ENCODE measurements at places on chromosomes 2 and 18.

GRCh38 chr2:129212299-129212958 is 767.0 kb upstream of the RAB6C start:
- no peak for DNase-seq

DNA sequence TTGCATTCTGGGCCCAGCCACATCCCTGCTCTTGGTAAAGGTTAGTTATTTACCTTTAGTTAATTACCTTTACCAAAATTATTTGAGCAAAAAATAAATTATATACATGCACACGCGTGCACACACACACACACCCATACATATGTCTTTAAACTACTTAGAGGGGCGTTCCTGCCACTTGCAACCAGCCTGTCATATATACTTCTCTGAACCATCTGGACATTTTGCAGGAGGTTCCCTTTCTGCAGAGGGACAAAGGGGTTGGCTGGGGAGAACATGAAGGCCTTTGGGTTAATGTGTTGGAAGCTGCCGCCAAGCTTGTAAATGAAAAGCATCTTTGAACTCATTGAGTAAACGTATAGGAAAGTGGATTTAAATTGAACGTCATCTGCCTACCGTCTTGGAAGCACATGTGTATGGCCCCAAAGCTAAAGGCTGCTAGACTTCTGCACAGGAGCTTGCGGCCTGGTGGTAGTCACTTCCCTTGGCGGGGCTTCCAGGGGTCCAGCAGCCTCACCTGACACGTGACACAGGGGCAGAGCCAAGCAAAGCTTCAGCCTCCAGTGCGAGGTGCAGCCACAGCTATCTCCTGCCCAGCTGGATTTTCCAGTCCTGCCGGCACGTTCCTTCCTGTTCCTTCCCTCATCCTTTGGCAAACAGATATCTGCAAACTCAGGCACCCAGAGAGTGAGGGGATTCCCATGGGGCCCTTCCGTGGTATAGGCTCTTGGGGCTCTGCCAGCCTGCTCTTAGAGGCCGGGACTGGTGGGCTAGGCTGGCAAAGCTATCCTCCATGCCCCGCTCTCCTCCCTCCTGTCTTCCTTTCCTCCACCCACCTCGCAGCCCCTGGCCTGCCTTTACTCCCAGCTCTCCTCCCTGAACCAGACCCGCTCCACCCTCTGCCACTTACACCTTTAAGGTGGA is 46.1 kb downstream of the SERTAD2 start:
- DNase-seq, result no peak

GRCh38 chr18:61348230-61348629 is 15.0 kb downstream of the CDH20 start:
- no peak for DNase-seq

GRCh38 chr2:223383315-223383714 is 218.8 kb downstream of the SCG2 start:
- no peak for DNase-seq

- no peak for DNase-seq
These were observed 157.1 kb downstream of the DYM start for GRCh38 chr18:49303379-49303778.

DNA sequence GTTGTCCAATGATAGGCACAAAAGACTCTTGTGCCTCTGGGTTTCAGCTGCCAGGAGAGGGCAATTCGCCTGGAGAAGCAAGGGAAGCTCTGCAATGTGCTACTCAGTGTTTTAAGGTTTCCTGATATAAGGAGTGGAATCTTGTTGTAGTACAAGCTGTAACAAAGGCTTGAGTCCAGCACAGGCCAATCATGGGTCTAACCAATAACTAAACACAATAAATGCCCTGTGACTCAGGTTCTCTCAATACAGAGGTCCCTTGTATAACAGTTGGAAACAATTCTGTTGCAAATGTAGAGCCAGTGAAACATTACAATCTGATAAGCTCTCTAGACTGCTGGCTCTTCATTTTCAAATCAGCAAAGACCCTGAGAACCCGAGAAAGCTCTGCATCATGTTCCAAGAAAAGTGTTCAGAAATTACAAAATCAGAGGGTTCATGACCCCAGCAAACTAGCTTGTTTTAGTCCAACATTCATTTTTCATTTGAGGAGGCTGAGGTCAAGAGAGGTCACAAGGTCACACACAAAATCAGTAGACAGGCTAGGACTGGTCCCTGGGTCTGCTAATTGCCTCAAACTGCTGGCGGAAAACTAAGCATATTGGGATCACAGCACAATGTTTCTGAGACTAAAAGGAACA is 59.0 kb upstream of the DNMT3A start:
- no peak for DNase-seq

DNA sequence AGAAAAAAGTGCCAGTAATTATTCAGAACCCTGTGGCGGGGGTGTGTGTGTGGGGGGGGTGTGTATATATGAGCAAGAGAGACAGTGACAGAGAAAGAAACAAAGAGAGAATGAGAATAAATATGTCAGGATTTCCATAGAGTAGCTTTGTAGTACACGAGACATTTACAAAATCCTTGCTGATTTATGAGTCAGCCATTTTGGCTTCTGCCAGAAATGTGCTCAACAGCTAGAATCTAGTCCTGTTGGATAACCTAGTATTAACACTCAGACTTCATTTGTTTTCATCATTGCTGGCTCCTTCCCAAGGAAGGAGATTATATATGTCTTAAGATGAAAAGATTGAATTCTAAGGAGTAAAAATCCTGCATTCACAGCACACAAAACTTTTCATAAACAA is 140.5 kb upstream of the HNRNPA3 start:
- DNase-seq, result no peak

- DNase-seq, result no peak
These were observed 9.3 kb downstream of the TGOLN2 start for GRCh38 chr2:85318222-85319074.

GRCh38 chr2:212814941-212815340 is 276.3 kb upstream of the ERBB4 start:
- DNase-seq, result no peak

GRCh38 chr18:78996741-78997490 is 17.3 kb downstream of the SALL3 start:
- no peak for DNase-seq

DNA sequence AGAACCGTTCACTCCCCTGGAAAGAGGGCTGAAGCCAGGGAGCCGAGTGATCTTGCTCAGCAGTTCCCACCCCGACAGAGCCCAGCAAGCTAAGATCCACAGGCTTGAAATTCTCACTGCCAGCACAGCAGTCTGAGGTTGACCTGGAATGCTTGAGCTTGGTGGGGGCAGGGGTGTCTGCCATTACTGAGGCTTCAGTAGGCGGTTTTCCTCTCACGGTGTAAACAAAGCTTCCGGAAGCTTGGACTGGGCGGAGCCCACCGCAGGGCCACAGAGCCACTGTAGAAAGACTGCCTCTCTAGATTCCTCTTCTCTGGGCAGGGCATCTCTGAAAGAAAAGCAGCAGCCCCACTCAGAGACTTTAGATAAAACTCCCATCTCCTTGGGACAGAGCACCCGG is 180.8 kb downstream of the WDR7 start:
- no peak for DNase-seq

GRCh38 chr2:231475965-231476364 is 11.7 kb upstream of the NCL start:
- DNase-seq, result no peak

DNA sequence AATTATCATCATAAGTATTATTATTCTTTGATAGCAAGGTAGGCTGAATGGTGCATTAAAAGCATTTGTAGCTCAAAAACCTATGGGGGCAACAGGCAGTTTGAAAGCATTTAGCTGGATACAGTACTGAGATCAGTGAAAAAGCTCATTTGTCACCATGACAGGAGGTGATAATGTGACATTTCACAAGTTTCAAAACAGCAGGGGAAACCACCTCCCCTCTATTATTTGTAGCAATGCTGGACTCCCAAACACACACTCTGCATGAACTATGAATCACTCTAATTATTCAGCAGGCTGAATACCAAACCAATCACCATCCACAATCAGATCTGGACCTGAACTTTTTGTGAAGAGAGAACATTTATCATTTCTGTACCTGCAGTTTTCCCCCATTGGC is 63.4 kb downstream of the MYO5B start:
- DNase-seq, result no peak

DNA sequence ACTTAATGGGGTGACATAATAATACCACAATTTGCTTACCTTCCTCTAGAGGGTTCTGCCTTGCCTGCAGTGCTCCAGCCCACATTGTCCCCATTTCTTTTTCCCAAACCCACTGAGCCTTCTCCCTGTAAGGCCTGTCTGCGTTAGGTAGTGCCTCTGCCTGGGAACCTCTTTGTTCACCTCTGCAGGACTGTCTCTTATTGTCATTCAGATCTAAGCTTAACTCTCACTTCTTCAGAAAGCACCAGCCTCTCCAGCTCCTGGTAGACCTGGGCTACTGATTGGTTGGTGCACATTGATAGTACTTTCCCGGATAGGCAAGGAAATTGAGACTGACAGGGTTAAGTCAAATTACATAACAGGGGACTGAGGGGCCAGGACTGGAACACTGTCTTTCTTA is 49.1 kb downstream of the CCDC85A start:
- no peak for DNase-seq

GRCh38 chr2:233414273-233414654 is 60.0 kb downstream of the DGKD start:
- no peak for DNase-seq
